ENCODE measurements at places on chromosomes 4 and X.

DNA sequence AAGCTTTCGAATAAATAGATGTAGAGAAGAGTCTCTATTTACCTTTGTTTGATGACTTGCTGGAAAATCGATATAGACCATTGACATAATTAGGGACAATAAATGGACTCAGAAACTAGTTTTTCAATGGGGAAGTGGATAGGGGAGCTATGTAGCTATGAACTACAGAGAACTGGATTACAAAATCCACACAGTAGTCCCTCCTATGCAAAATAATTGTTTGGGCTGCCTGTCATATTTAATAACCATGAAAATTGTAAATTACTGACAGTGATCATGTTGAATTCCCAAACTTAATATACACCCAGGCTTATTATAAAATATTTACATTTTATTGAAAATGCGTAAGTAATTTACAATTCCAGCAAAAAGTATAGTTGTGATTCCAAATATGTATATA lies 333.1 kb upstream of the FAM241A start:
- DNase-seq = no peak

DNA sequence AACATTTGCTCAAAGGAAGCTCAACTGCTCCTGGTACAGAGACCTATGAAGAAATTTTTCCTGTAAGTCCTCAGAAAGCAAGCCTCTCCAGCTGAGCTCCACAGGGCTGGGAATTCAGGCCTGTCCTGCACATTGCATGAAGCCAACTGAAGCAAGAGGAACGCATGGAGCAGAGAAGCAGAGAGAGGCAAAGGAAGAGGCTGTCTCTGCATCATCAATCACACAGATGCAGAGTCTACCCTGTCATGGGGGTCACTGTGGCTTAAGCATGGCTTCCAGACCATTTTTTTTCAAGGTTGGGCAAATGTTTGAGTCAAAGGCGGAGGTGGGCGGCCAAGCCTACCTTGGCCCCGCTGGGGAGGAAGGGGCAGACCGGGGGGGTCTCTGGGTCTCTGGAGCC lies 110.3 kb upstream of the MSX1 start:
- no peak for DNase-seq

DNA sequence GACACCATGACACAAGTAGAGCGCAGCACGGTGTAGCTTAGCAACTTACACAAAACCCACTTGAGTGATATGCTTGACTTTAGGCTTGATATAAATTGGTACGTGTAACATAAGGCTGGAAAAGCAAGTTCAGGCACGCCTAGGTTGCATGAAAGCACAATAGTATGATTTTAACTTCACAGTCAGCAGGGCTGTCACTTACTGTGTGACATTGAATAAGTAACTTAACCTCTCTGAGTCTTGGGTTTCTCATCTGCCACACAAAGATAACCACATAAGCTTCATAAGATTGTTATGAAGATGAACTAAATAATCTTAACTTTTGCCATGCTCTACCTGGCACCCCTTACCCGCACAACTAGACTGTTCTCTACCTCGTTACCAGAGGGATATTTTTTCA lies 9.5 kb downstream of the SRD5A3 start:
- no peak for DNase-seq

- no peak for DNase-seq
Measured at GRCh38 chr4:77202491-77202890, 45.5 kb downstream of the CCNG2 start.

DNA sequence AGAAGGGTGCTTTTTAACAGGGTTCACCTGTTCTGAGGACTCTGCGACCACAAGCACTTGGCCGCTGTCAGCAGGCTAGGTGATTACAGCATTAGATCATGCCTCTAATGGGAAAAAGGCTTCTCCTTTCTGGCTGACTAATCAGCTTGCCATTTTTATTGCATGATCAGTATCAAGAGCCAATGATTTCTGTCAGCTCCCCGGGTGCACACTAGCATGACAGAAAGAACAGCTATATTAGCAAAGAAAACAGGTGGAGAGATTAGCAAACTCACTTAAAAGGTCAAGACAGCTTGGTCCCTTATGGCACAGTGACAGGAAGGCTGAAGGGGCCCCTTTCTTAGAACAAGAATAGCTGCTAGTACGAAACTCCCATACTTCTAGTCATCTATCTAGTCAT lies 170.0 kb downstream of the SMIM20 start:
- DNase-seq = no peak

- DNase-seq = no peak
Measured at GRCh38 chrX:72101597-72102037, 30.1 kb downstream of the RTL5 start.

DNA sequence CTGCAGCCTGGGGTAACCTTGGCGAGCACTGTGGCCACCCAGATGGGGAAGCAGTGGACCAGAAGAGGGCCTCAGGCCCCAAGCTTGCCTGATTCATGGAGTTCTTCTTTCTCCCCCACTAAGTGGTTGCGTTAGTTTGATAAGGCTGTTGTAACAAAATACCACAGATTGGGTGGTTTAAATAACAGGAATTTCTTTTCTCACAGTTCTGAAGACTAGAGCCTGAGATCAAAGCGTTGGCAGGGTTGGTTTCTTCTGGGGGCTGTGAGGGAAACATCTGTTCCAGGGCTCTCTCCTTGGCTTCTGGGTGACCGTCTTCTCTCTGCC lies 105.7 kb upstream of the GATB start:
- DNase-seq = no peak

GRCh38 chr4:27245216-27245615 lies 384.6 kb downstream of the STIM2 start:
- DNase-seq = no peak

- no peak for DNase-seq
Measured at GRCh38 chr4:38489924-38490639, 173.9 kb upstream of the KLF3 start.

- no peak for DNase-seq
Measured at GRCh38 chr4:114400531-114400930, 198.1 kb upstream of the UGT8 start.

GRCh38 chr4:55947254-55947882 lies 1.4 kb upstream of the CEP135 start:
- DNase-seq = no peak

Measured in HuH-7.5 (cell line).